ENCODE measurements at places on chromosomes 5 and 9.

DNA sequence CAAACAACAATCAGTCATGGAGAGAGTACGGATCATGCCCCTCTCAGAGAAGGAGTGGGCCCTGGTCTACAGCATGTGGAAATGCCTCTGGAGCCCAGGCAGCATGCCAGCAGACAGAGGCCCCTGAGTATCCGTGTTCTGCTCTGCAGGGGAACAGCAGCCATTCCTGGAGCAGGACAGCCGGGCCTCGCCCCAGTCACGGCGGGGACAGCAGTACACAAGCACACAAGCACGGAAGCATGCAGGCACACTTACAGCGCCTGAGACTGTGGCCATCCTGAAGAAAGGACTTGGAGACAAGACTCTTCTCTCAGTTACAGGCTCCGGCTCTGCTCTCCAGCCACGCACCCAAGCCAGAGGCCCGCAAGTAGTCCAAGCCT lies 102.6 kb upstream of the ALDH1B1 start:
- DNase-seq = no peak

GRCh38 chr5:136455409-136455808 lies 90.1 kb upstream of the TRPC7 start:
- no peak for DNase-seq

- no peak for DNase-seq
Observed at GRCh38 chr9:99411068-99411467, 189.0 kb downstream of the SEC61B start.

GRCh38 chr5:129392681-129393080 lies 67.4 kb upstream of the ADAMTS19 start:
- DNase-seq = no peak

DNA sequence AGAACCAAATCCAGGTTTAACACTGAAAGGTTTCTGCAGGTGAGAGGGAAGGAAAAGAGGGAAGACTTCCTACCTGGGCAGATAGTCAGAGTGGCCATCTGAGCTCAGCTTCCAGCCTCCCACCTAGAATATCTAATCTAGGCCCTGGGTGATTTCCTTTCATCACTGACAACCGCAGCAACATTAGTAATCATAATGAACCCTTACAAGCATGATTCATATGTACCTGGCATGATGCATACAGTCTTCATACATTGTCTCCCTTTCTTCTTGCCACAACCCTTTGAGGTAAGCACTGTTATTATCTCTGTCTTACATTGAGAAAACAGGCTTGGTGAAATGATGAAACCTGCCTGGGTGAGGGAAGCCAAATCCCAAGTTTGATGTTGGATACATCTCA lies 13.5 kb downstream of the AFAP1L1 start:
- no peak for DNase-seq

DNA sequence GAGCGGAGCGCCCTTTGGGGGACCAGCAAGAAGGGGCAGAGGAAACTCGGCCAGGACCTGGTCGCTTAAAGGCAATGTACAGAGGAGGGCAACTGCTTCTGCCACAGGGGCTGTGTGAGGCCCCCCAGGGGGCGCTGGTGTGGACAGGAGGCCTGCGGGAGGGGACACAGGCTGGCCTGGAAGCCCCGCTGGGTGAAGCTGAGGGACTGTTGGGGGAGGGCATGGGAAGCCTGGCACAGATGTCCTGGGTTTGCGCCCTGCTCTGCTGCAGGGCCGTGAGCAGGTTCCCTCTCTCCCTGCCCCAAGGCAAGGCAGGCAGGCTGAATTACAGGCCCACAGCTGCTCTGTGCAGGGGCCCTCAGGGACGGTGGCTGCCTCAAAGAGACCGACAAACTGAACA lies 5.4 kb downstream of the MED22 start:
- no peak for DNase-seq

GRCh38 chr9:134644725-134645606 lies 3.4 kb downstream of the COL5A1 start:
- peak; percentile 61 for DNase-seq

DNA sequence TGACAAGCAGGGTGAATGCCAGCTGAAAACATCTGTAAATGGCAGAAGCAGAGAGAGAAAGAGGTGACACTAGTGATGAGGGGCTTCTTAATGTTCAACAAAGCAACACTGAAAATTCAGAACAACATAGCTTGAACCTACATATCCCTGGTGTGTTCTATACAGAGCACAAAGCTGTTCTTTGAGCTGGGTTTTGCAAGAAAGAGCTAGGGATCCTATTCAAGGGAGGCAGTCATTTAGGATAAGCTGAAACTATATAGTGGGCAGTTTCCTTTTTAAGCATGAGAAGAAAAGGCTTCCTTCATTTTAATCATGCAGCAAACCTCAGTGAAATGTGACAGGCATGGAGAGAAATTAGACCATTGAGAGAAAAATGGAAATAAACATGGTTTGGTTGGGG lies 45.6 kb upstream of the RAI14 start:
- DNase-seq = no peak

- no peak for DNase-seq
Observed at GRCh38 chr9:129493002-129493705, 127.7 kb downstream of the C9orf50 start.

DNA sequence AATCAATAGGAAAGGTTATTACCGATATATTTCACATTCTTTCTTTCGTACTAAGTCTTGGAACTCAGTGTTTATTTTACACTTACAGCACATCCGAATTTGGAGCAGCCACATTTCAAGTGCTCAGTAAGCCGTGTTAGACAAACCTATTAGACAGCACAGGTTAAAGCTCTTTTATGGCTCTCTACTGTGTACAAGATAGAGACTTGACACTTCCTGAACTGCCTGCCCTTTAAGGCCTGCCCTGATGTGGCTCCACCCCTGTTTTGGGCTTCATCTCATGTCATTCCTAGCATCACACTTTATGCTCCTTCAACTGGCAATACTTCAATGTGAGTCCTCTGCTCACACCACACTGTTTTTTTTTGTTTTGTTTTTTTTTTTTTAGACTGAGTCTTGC lies 23.5 kb upstream of the SUSD1 start:
- no peak for DNase-seq

GRCh38 chr5:67164856-67165525 lies 31.6 kb downstream of the CD180 start:
- DNase-seq = no peak

- DNase-seq = no peak
Observed at GRCh38 chr5:131563434-131564228, 71.4 kb downstream of the RAPGEF6 start.

DNA sequence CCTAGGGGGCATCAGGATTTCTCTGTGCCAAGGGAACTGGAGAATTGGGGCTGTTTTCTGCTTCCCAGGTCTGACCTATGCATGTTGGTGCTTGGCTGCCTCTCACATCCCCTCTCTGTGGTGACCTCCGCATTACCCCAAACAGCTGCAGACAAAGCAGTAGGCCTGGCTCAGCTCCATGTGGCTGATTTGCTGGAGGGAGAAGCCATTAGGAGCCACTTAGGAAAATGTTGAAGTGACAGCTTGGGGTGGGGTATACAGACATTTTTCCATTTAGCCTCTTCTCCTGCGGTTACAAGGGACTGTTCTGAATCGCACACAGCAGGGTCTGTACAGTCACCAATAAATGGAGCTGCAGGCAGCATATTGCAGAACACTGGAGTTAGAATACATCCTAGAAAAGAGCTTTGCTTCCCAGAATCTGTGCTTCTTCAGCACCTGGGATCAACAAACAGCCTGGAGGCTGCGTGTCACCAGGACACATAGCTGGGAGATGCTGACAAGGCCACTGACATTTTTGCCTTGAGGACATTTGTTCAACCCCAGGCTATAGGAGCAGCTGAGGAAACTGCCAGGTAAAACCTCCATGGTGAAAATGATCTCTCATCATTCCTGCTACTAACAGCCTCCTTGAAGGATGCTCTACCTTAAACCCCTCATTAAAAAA lies 335.3 kb downstream of the DIRAS2 start:
- DNase-seq = peak; percentile 14

DNA sequence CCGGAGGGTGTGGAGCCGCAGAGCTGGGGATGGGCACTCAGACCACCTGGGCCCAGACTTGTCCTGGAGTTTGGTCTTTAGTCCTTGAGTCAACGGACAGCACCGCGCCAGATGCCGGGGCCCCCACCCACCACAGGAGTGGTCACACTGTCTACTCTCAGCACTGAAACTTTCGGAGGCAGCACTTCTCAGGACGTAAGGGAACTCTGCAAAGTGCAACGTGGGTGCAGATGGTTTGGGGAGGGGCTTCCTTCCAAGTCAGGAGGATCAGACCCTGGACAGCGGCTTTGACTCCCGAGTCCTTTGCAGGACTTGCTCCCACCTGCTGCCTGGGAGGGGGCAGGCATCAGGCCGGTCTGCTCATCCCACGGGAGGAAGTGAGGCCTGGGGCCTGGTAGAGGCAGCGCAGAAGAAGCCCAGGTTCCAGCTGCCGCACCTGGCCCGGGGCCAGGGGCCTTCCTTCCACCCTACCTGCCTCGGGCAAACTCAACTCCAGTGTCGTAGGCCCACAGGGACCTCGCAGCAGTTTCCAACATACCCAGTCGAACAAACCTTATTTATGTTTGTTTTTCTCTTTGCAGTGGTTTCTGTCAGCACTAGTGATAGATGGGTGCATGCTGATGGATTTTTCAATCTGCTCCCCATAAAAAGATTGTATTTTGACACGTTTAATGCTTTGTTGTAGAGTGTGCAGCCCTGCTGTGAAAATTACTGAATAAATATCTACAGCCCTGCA lies 149.8 kb upstream of the PPP1R26 start:
- no peak for DNase-seq

GRCh38 chr5:76471406-76471805 lies 68.3 kb downstream of the IQGAP2 start:
- DNase-seq = no peak

All from T47D (cell line).